ENCODE measurements at places on chromosomes 6 and 20.

GRCh38 chr6:144435602-144436426 is 150.7 kb downstream of the UTRN start:
- DNase-seq, result no peak

DNA sequence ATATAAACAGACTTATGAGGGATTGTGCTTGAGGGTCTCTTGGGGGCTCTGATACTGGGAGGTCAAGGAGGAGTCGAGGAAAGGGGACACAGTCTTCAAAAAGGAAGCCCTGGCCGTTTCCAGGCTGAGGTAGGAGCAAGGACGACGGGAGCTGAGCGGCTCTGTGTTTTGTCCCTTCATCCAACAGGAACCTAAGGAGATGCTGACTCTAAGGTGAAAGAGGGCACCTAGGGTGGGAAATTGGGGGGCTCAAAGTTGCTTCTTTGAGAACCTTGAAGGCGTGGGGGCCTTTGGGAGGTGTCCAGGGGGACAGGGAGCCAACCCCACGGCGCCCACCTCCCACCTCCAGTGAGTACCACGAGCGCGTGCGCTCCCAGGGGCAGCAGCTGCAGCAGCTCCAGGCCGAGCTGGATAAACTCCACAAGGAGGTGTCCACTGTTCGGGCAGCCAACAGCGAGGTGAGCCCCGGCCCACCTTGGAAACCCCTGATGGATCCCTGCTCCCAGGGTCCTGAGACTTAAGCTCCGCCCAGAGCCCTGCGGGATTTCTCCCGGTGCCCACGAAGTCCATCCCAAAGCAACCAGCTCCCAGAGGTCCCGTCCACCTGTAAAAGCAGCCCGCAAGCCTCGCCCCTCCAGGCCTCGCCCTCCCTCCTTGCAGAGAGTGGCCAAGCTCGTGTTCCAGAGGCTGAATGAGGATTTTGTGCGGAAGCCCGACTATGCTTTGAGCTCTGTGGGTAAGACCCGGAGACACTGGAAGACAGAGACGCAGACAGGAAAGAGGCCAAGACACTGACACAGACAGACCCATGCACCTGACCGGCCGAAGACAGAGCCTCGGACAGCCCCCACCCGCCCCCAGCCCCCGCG is 2.9 kb downstream of the SPAG4 start:
- DNase-seq, result no peak

DNA sequence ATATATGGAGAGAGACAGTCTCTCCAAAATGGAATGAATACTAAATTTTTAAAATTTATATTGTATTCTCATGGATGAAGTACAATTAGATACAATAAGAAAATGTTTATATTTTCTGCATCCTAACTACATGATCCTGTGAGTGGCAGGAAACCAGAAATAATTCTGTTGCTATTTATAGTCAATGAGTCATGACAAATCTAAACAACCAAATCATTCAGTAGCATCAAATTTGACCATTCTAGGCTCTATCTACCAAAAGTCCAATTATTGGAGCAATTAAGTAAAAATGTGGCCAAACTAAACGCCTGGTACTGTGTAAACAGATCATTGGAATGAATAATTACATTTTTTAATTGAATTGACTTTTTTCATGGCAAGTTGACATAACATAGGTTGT is 959.8 kb downstream of the EPHA7 start:
- no peak for DNase-seq

- DNase-seq, result no peak
Observed at GRCh38 chr6:135173242-135173988, 7.7 kb upstream of the MYB start.

DNA sequence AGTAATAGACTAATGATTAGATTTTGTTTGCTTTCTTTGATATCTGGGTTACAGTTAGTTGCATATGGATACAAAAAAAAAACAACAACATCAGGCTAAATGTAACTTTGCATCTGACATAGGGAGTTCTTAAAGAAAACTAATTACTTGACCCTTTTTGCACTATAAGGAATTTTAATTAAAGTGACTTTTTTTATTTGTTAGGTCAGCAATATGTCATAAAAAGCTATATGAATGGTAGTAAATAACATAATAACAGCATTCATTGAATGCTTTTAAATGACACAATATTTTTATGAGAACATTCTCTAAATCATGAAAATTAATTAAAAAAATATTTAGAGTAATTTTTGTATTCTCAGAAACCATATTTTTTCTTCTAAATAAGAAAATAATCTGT is 183.6 kb downstream of the GRIK2 start:
- no peak for DNase-seq

GRCh38 chr6:83970582-83970981 is 63.0 kb upstream of the MRAP2 start:
- no peak for DNase-seq

DNA sequence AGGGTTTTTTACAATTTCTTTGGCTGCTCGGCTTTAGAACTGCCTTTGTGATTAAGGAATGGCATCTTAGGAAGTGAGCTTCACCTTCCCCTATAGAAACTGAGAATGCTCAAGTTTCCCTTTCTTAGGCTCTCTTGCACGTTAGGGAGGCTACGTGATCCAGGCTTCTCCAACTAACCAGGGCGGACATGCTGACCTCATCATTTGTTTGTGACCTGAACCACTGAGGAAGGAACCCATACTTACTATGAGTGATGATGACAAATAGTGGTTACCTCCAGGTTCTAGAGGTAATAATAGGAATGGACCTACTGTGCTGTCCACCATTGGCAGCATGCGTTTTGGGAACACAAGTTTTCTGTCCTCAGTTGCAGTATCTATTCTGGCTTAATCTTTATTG is 645.8 kb downstream of the C6orf118 start:
- DNase-seq, result no peak

- DNase-seq, result no peak
Observed at GRCh38 chr20:62350629-62351422, 16.3 kb downstream of the LAMA5 start.

- DNase-seq, result peak; percentile 0
Observed at GRCh38 chr6:168333039-168333438, 13.5 kb upstream of the DACT2 start.

DNA sequence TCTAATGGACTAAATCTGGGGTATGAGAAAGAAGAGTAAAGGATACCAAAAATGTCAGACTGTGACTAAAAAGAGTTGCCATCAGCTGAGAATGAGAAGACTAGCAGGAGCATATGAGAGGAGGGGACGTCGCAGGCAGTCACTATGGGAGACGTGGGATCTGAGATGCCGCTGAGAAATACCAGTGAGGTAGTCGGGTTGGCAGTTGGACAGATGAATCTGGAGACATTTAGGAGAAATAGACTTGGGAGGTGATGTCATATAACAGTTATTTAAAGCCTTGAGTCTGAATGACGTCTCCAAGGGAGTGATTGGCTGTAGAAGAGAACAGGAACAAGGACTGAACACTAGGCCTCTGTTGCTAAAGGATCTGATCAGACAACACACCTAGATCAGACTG is 51.5 kb upstream of the TRIM26 start:
- no peak for DNase-seq

DNA sequence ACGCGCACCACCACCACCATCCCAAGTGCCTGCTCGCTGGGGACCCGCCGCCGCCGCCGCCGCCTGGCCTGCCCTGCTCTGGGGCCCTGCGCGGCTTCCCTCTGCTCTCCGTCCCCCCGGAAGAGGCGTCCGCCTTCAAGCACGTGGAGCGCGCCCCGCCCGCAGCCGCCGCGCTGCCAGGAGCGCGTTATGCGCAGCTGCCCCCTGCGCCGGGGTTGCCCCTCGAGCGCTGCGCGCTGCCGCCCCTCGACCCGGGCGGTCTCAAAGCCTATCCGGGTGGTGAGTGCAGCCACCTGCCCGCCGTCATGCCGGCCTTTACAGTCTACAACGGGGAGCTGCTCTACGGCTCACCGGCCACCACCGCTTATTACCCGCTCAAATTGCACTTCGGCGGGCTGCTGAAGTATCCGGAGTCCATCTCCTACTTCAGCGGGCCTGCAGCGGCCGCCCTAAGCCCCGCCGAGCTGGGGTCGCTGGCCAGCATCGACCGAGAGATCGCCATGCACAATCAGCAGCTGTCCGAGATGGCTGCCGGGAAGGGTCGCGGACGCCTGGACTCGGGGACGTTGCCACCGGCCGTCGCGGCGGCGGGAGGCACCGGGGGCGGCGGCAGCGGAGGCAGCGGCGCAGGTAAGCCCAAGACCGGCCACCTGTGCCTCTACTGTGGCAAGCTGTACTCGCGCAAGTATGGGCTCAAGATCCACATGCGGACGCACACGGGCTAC is 7.2 kb downstream of the PRDM13 start:
- DNase-seq, result no peak

GRCh38 chr6:130778946-130779657 is 48.1 kb upstream of the SMLR1 start:
- DNase-seq, result no peak

GRCh38 chr6:135622081-135622480 is 124.5 kb upstream of the AHI1 start:
- DNase-seq, result no peak

- no peak for DNase-seq
Observed at GRCh38 chr20:63752411-63753101, 13.0 kb downstream of the SLC2A4RG start.

- DNase-seq, result no peak
Observed at GRCh38 chr20:6993511-6993910, 226.0 kb downstream of the BMP2 start.

DNA sequence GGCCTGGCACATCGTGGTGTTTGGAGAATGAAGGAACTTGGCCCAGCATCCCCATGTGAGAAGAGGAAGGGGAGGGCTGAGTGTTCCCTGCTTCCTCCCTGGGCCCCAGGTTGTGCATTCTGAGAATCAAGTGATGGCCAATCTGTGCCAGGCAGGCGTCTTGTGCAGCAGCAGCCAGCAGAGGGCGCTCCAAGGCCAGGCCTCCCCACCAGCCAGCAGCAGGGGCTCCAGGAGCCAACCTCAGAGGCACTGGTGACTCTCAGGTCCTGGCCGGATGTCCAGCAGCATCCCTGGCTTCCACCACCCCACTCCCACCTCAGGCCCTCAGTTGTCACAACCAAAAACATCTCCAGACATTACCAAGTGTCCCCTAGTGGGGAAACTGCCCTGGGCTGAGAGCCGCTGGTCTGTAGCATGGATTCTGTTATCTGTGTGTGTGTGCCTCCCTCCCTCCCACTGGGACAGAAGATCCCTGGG is 192.0 kb downstream of the PREX1 start:
- peak; percentile 61 for DNase-seq

DNA sequence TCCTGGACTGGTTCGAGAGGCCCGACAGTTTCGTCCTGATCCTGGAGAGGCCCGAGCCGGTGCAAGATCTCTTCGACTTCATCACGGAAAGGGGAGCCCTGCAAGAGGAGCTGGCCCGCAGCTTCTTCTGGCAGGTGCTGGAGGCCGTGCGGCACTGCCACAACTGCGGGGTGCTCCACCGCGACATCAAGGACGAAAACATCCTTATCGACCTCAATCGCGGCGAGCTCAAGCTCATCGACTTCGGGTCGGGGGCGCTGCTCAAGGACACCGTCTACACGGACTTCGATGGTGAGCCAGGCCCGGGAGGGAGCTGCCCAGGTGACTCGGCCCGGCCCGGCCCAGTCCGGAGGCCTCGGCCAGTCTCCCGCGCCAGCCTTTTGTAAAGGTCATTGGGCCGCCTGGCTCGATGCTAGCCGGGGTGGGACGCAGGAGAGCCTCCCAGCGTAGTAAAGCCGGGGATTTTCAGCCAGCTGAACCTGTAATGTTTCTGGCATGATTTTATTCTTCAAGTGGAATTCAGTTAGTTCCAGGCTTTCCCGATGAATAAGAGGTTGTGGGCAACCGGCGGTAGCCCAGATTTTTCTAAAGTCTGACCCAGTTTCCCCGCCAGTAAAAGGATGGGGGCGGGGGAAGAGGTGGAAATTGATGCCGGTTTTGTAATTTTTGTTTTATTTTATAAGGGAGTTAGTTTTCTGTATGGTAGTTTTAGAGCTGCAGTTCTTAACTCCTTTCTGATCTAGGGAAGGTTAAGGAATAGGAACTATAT is 1.4 kb downstream of the PIM1 start:
- peak; percentile 39 for DNase-seq

- no peak for DNase-seq
Observed at GRCh38 chr20:62508641-62509051, 32.9 kb upstream of the GATA5 start.

DNA sequence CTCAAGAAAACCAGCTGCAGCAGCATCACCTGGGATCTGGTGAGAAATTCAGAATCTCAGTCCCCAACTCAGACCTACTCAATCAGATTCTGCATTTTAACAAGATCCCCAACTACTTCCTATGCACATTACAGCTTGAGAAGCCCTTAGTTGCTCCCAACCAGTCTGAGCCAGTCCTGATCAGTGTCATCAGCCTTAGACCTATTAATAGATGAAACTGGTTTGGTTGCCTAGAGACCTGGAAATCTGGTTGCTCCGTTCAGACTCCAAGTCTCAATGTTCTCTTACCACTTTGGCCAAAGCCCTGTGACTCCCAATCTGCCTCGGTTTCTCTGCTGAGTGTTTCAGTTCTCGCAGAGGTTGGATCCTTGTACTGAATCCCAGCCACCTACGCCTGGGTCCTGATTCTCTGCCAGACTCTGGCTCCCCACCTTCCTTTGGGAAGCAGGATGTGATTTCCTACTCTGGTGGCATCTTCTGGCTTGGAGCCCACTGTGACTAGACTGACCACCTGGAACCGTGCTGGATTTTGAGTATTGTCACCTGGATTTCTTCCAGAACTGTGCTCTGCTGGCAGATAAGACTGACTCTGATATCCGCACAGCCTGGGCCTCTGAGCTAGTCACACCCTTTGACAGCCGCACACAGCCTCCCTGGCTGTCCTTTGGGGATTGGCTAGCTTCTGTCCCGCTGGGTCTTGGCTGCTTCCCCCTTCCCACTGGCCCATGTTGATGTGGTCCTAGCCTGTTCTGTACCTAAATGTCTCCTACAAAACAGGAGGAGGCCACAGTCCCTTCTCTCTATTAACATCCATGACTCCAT is 20.3 kb upstream of the ATXN1 start:
- peak; percentile 71 for DNase-seq

- DNase-seq, result no peak
Observed at GRCh38 chr20:11918391-11918845, 725 bp downstream of the BTBD3 start.

GRCh38 chr6:113385020-113385431 is 472.1 kb upstream of the MARCKS start:
- no peak for DNase-seq

DNA sequence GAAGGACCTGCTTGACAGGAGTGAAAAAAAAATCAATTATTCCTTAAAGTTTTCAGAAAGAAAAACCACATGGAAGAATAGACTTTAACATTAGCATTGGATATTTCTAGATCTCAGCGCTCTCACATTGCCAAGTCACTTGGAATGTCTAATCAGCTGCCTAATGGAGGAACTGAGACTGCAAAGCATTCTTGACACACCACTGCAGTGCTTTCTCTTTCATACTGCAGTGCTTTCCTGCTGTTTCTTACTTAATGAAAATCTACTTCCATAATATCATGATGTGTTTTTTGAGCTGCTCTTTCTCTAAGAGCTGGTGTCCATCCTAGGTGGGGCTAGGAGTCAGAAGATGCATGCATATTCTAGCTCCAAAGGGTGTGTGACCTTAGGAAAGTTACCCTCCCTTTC is 20.4 kb upstream of the MCM3 start:
- no peak for DNase-seq

GRCh38 chr6:9535106-9535505 is 879.8 kb downstream of the TFAP2A start:
- DNase-seq, result no peak

All from NCI-H446 (cell line).